Progenitor cell of endocrine pancreas (in vitro differentiated cells): ENCODE measurements at places on chromosomes 4 and X.

- DNase-seq = no peak
Observed at GRCh38 chr4:44446191-44446590, 2.4 kb downstream of the KCTD8 start.

DNA sequence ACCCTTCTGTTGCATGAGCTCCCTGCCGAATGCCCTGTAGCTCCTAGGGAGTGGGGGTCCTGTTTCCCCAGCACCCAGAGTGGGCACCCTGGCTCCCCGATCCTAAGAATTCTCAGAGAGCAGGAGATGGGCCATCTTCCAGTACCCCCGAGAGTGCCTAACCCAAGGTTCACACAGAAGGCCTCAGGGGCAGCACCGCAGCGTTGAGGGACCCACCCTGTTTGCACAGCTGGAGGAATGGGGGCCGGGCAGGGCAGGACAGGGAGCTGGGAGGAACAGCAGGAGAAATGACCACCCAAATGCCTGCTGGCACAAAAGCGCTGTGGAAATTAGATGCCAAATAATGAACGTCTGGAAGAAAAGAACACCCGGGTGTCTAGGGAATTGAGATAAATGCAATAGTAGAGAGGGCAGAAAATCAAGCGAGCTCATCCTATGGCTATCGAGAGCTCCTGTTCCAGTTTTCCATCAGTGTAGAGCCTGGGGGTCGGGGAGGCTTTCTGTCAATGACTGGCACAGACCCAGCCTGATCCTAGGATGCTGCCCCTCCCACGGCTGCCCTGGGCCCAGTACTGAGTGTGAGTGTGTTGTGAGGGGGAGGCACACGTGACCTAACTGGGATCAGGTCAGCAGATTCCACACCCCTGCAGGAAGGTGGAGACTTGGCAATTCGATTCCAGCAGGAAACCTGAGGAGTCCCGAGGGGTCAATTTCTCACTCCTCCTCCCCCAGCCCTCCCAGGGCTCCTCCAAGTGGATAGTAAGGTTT, 25.7 kb downstream of the SEPTIN6 start:
- no peak for DNase-seq

- no peak for DNase-seq
Observed at GRCh38 chr4:89820010-89820409, 17.0 kb downstream of the SNCA start.

GRCh38 chr4:158599150-158599549, 72.5 kb downstream of the C4orf46 start:
- DNase-seq = no peak

- DNase-seq = no peak
Observed at GRCh38 chr4:37561196-37561802, 124.9 kb downstream of the RELL1 start.

- DNase-seq = no peak
Observed at GRCh38 chr4:10078481-10079233, 37.9 kb downstream of the WDR1 start.

- DNase-seq = no peak
Observed at GRCh38 chr4:79362626-79363025, 36.8 kb upstream of the NAA11 start.

- no peak for DNase-seq
Observed at GRCh38 chrX:72269671-72270251, 7.3 kb downstream of the RPS4X start.

GRCh38 chr4:40322811-40323210, 12.3 kb upstream of the CHRNA9 start:
- no peak for DNase-seq

DNA sequence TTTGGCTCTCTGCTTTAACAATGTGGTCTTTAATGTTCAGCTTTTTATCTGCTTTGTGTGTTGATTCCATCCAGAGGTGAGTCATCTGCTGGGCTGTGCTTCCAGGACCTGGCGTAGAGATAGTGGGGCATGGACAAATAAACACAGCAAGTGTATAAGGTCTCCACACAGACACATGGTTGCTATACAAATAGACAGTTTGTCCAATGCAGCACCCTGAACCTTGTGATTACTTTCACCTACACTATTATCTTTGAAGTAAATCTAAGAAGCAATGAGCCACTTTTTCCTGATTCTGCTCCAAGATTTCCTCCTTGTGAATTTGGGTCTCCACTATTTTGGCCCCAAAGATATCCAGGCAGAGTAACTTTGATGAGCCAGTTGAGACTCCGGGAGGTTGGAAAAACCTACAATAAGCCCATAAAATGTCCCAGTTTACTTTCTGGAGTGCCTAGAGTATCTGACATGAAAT, 12.1 kb downstream of the PPARGC1A start:
- DNase-seq = no peak

- DNase-seq = no peak
Observed at GRCh38 chrX:49041744-49042580, 1.2 kb downstream of the TFE3 start.
